Memory B cell (primary cell): ENCODE measurements at places on chromosomes 2 and 18.

- no peak for DNase-seq
Measured at GRCh38 chr2:64698177-64698643, 44.5 kb upstream of the SERTAD2 start.

- no peak for DNase-seq
Measured at GRCh38 chr18:33923980-33924379, 300.7 kb downstream of the NOL4 start.

DNA sequence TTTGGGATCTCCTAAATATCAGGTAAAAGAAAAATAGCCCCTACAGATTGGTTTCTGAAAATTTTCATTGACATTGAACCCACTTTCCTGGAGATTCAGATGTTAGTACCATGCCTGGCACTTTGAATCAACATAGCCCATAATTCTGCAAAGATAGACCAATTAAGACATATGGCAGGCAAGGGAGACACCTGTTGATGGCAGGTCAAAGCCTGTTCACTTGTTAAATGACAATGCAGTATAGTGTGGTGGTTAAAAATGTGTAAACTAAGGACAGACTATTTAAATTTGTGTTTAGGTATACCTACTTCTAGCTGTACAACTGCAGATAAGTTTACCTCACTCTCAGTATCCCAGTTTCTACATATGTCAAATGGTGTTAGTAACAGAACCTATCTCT is 178.1 kb upstream of the MMADHC start:
- no peak for DNase-seq

GRCh38 chr2:166891727-166892126 is 3.4 kb downstream of the XIRP2 start:
- no peak for DNase-seq

GRCh38 chr2:127566139-127566417 is 30.6 kb downstream of the MYO7B start:
- DNase-seq: no peak

GRCh38 chr2:75315436-75315835 is 116.1 kb upstream of the TACR1 start:
- no peak for DNase-seq

DNA sequence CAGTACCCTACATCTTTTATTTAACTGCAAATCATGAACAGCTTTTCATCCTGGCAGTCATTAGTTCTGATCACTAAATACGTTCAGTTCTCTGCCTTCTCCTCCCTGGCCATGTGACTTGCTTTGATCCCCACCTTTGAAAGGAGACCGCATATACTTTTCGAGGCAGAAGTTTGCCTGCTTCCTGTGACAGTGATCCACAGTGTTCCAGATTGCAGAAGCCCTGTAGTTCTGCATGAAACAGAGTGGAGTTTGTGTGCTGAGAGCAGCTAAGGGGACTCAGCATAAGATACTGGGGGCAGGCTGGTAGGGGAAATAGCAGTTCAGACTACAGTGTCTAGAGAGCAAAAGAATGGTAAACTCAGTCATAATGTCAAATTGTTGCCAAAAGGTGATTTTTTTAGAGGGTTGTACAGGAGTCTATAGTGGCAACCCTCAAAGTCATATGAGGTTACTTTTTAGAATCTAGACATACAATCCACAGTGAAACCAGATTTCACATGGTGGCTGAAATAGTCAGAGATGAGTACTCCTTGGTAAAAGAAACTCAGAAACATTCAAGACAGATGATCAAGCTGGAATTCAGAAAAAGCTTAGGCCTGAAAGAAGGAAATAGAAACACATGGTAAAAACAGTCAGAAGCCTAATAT is 1800.4 kb upstream of the CELF4 start:
- DNase-seq: no peak

DNA sequence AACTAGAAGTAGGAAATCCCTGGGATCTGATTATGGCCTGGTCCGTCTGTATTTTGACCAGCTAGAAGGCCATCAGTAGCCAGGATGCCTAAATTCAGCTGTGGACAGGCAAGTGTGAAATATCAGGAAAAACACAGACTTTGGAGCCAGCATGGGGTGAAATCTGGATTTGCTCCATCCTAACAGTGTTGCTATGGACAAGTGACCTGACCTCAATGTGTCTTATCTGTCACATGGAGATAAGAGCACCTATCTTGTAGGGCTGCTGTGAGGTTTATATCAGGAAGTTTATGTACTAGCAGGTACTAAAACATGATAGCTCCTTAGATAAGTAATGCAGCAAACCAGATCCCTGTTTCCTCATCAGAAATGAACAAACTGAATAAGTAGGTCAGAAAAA is 460.4 kb downstream of the STK39 start:
- no peak for DNase-seq

GRCh38 chr18:60322591-60322990 is 50.0 kb downstream of the MC4R start:
- no peak for DNase-seq

GRCh38 chr18:10841203-10841602 is 308.2 kb downstream of the PIEZO2 start:
- DNase-seq: no peak

GRCh38 chr2:12613137-12613835 is 103.5 kb upstream of the TRIB2 start:
- DNase-seq: no peak

DNA sequence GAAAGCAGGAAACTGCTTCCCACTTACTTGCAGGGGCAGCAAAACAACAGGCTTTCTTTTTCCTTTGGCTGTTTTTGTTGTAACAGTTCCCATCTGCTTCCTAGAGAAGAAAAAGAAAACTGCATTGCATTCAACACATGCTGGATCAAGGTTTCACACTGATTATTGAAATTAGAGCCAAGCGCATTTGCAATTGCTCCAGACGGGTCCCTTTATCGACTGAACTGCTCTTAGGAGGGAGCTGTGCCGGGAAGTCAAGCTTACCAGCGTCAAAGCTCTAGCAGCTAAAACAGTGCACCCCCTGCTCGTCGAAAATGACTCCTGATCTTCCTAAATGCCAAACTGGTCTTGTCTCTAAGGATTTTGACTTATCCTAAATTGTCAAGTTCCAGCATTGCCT is 164.0 kb upstream of the SESTD1 start:
- DNase-seq: no peak

- no peak for DNase-seq
Measured at GRCh38 chr2:52703004-52703403, 1064.6 kb upstream of the CHAC2 start.

DNA sequence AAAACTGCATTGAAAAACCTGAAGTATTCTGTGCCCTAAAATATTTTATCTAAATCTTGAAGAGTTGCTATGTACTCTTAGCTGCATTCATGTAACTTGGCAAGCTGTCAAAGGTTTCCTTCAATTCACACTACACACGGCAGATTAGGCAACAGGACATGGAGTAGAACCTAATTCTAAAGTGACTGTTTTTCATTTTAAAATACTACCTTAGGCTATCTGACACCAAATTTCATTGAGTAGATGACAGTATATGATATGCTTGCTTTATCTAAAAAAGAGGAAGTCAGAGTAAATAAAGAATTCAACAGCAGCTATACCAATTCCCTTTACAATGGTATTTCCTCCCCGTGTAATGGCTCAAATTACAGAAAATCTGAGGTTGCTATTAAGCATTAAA is 45.4 kb downstream of the EXOC6B start:
- no peak for DNase-seq

DNA sequence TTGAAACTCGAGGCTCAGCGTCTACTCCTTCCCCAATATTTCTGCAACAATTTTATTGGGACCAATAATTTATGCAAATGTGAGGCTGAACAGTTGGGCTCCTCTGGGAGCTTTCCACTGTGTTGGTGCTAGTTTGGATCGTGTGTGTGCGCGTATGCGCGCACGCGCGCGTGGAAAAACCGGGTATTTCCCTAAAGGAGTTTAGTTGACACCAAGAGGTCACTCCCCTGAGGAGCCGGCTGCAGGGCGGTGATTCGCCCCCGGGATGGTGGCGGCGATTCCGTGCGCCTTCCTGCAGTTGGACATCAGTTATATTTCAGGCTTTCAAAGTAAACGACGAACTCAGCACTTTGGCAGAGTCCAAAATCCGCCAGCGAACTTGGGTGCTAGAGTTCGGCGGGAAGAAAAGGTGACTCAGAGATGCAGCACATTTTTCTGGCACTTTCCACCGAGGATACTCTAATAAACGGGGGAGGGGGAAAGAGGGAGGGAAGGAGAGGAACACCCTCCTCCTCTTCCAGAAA is 186.5 kb upstream of the FANCL start:
- DNase-seq: no peak
